CD4-positive, alpha-beta T cell treated with Interleukin-10 for 1 hour (primary cell): ENCODE measurements at places on chromosomes 5 and 9.

GRCh38 chr5:24053737-24054136 lies 546.3 kb downstream of the PRDM9 start:
- no peak for DNase-seq

- DNase-seq = no peak
Measured at GRCh38 chr5:67805666-67806348, 409.7 kb upstream of the PIK3R1 start.

DNA sequence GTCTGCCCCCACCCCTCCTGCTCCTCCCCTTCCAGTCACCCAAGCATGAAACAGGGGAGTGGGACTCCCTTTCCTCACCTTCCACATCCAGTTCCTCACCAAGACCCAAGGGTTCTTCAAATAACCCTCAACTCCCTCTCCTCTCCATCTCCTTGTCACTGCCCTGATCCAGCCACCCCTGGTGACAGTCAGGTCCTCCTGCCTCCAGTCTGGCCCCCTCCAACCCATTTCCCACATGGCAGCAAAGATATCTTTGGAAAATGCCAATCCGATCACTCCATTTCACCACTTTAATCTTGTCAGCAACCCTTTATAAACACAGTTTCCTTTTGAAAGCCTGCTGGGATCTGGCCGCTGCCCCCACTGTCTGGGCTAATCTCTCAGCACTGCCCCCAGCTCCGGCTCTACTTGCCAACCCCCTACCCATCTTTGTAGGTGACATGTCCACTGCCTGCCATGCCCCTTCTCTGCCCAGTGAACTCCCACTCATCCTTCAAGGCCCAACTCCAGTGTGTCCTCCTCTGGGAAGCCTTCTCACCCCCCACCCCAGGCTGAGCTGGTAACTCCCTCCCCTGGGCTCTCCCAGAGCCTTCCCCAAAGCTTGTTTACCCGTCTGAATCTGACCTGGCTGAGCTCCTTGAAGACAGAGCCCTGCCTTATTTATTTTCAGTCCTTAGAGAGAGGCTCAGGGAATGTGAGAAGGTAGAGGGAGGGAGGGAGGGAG lies 781 bp upstream of the MYOZ3 start:
- no peak for DNase-seq

DNA sequence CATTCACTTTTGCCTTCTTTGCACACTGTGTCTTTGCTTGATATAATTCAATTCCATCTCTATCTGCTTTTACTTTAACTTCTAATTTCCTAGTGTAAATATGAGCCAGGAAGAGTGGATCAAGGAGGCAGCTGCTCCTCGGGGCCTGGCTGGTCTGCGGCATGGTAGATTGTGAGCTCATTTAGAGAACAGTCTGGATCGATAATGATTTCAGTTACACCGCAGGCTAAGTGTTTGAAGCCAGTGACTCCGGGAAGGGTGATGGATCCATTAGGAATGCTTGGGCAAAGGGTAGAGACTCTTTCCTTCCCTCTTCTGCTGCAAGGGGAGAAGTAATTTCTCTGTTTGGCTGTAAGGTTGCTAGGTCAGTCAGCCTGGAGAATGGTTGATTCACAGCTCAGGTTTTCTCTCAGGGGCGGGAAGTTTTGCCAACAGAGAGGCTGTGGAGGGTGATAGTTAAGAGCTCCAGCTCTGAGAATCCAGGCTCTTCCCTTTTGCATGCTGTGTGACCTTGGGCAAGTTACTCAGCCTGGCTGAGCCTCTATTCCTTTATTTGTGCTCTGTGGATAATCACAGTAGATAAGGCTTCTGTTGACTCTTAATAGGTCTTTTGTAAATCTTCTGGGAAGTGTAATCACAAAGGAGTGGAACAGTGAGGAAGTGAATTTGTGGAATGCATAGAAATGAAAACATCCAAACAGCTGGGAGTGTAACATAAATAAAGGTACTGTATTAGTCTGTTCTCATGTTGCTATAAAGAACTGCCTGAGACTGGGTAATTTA lies 99.1 kb downstream of the PTTG1 start:
- no peak for DNase-seq

DNA sequence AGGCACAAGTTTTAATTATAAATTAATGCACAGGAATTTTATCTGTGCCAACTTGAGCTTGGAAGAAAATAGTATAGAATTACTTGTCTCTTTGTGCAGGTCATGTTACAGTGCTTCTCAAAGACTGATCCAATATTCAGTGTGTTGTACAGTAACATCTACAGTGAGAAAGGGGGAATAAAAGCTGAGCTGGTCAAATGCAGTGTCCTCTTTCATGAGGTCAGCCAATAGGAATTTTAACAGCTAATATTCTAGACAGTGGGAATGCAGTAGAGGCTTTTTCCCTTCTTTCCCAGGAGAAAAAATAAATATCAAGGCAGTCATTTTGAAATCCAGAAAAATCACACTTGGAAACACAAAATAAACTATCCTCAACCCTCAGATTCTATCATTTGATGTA lies 95.7 kb upstream of the ITGA1 start:
- DNase-seq = no peak

- DNase-seq = no peak
Measured at GRCh38 chr5:124655251-124655917, 91.1 kb downstream of the ZNF608 start.

DNA sequence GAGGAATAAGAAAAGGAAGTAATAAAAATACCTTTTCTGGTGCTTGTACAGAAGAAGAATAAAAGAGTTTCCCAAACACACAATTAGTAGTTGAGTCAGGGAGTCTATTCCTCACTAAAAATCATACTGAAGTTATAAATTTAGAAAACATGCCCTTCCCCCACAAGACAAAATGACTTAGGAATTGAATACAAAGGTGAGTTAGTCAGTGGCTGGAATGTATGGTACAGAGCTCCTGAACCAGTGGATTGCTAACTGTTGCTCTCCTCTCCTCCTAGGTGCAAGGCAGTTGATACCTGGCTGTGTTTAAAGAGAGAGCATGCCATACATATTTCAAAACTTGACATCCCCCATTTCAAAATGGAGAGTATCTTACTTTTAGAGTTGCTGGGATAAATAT lies 1.9 kb downstream of the GDA start:
- DNase-seq = no peak
